ENCODE measurements at places on chromosomes 1 and 21. TPM values are rescaled to one million over a fixed set of nuclear protein-coding genes. Genes with fewer than 3 reads are reported as not detected.

TIE1 gene
- total RNA-seq: not detected

MAP3K6 gene
- total RNA-seq: 38.8 TPM

ZNF670 gene
- 4.1 TPM for total RNA-seq

SYTL1 gene
- total RNA-seq: 91.8 TPM

CRP gene
- not detected for total RNA-seq

F3 gene
- 994 TPM for total RNA-seq

FCRL2 gene
- not detected for total RNA-seq

DNA sequence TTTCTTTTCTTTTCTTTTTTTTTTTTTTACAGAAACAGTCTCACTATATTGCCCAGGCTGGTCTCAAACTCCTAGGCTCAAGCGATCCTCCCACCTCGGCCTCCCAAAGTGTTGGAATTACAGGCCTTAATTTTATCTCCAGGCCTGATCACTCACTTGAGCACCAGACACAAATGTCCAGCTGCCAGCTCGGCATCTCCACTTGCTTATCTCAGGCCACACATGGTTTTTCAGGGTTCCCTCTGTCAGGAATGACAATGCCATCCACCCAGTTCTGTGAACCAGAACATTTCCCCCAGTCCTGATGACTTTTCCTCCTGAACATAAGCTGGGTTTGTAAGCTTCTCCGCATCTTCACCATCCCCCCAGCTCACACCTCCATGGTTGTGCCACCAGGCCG is 44.6 kb upstream of the ZNF281 start:
- no peak for DNase-seq

- no peak for DNase-seq
Observed at GRCh38 chr1:206829282-206829681, 36.1 kb upstream of the IL20 start.

DNA sequence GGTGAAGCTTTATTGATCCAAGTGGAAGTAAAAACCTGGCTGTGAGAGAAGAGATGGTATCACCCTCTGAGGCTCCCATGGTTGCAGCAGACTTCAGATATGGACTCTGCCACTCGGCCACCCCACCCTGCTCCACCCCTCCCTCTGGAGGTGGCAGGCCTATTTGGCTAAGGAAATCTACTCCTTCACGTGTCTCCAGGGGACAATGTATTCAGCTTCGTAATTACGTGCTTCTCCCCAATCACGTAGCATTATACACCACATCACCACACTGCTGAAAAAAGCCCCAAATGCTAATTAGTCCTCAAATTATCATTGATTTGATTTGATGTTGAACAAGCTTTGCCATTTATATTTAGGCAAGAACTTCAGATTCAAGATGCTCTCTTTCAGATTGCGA is 220.7 kb downstream of the OMA1 start:
- no peak for DNase-seq

DNA sequence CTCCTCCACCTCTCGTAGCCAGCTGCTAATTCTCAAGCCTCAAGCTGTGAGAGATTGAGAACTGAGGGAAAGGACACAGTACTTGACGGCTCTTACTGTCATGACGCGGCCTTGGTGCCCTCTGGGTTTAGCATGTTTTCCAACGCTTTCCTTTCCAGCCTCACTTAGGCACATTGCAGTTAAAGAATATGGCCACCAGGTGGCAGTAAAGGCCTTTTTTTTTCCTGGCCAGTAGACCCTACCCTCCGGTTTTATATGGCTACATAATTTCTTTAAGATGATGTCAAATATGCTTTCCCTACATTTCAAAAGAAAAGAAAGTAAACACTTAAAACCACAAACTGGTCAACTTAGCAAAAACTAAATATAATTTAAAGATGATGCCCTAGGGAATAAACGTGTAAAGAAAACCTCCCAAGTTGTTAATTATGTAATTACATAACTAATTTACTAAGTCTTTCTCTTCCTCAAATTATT is 56.8 kb upstream of the PRDX6 start:
- peak; percentile 68 for DNase-seq

GRCh38 chr1:15504436-15504835 is 19.6 kb downstream of the CASP9 start:
- DNase-seq: no peak

- no peak for DNase-seq
Observed at GRCh38 chr1:240111558-240111957, 19.9 kb downstream of the FMN2 start.

DNA sequence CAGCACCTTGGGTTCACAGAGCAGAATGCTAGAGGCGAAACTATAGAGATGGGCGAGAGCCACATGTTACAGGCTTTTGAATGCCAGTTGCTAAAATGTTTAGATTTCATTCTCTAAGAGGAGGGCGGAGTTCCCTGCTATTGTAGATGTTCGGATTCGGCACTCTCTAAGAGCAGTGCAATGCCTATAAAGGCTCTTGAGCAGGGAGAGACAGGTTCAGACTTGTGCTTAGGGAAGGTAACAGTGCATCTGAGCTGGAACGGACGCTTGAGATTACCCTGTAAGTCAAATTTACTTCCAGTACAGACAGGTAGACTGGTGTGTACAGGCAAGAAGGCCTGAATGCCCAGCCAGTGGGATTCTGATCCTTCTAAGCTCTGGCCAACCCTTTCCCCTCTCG is 15.3 kb downstream of the LURAP1 start:
- DNase-seq: peak; percentile 94

DNA sequence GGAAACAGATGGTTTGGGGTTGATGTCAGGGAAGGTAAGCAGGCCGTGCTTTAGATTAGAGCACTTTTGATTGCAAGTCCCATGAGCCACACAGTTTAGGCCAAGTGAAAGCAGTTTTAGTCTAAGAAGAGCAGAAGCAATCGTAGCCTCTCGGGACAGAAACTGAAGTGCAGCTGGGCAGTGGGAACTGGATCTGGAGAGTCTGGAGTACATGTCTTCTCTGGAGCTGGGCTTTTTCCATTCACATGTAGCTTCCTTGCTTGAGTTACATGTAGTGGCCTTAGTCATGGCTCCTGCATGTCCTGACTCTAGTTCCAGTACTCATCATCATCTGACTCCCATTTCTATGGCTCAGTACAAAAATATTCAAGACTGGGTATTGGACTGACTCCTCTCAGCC is 16.7 kb downstream of the CAMTA1 start:
- DNase-seq: peak; percentile 72

- DNase-seq: no peak
Observed at GRCh38 chr21:37675202-37675801, 241.0 kb downstream of the KCNJ6 start.

DNA sequence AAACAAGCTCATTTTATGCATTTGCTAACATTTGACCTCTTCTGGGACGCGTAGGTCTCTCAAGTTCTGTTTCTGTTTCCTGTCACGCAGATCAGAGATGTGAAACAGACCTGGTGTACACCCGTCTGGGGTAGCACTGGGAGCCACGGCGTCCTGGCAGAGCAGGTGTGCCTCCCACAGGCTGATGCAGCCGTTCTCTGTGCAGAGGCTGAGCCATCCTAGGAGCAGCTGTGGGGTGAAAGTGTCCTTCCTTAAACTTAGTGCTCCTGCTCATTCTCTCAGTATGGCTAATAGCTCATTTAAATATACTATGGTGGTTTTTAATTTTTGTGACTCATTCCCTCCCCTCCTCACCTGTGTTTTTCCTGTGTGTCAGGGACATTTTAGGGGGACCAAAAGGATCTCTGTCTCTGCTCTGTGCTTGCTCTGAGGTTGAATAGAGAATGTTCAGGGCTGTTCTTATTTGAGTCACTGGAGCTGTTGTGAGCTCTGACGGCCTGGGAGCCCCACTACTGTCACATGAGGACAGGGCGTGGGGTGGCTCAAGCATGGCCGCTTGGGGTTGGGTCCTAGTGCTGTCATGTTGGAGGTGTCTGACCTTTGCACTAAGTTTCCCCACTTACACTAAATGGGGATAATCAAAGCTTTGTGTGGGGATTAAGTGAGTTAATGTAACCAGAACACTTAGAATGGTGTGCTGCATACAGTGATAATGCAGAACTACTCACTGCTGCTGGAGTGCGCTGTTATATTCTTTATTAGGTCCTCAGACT is 43.0 kb downstream of the GALNT2 start:
- no peak for DNase-seq

GRCh38 chr1:236451796-236452373 is 57.8 kb downstream of the EDARADD start:
- DNase-seq: peak; percentile 6

GRCh38 chr1:20730690-20731056 is 1.8 kb downstream of the SH2D5 start:
- DNase-seq: no peak

DNA sequence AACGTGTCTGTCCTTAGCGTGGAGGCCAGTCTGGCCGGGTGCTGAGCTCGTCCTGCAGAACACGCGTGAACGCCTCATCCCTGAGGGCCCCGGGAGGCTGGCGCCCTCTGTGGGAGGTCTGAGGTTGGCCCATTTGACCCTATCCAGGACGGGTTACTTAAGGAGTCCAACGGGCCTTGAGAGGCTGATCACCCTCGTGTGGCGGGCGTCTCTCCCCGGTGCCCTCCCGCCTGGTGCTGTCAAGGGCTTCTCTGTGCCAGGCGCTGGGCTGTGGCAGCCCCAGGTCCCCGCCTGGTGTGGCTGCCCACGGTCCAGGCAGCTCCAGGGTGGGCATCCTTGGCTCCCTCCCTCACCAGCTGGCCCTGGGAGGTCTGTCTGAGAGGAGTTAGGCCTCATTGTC is 9.7 kb downstream of the SKI start:
- no peak for DNase-seq

- no peak for DNase-seq
Observed at GRCh38 chr1:77048615-77049005, 170.6 kb downstream of the PIGK start.

GRCh38 chr21:44354775-44355771 is 1.7 kb downstream of the TRPM2 start:
- no peak for DNase-seq

Data from mammary epithelial cell (primary cell).